ENCODE measurements at places on chromosomes 5 and 9.

GRCh38 chr5:40331616-40332015, 348.1 kb upstream of the PTGER4 start:
- no peak for DNase-seq

DNA sequence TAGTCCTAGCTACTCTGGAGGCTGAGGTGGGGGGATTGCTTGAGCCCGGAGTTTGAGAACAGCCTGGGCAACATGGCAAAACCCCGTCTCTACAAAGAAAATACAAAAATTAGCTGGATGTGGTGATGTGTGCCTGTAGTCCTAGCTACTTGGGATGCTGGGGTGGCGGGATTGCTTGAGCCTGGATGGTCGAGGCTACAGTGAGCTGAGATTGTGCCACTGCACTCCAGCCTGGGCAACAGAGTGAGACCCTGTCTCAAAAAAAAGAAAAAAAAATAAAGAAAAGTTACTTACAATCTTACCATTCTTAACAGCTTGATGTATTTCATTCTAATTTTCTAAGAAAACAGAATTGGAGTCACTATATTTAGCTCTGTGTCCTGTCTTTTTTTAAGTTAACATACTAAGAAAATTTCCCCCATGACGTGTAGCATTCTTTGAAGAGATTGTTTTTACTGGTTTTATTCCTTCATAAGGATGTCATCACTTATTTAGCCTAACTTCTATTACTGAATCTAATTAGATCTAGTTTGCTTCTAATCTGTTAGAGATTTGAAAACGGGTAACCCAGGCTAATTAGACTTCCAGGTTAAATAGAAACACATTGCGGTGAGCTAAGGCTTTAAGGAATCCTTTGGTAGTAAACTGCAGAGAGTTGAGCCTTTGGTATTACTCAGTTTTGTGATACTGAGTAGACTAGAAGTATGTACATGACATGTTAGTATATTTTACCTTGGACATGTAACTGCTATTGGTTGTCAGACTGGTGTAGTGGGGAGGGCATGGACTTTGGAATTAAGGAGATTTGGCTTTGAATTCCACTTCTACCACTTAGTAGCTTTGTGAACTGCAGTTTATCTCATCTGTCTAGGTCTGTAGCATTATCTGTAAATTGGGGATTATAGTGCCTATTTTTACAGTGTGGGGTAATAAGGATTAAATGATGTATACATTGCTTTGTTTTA, 24.0 kb downstream of the HSPA4 start:
- no peak for DNase-seq

DNA sequence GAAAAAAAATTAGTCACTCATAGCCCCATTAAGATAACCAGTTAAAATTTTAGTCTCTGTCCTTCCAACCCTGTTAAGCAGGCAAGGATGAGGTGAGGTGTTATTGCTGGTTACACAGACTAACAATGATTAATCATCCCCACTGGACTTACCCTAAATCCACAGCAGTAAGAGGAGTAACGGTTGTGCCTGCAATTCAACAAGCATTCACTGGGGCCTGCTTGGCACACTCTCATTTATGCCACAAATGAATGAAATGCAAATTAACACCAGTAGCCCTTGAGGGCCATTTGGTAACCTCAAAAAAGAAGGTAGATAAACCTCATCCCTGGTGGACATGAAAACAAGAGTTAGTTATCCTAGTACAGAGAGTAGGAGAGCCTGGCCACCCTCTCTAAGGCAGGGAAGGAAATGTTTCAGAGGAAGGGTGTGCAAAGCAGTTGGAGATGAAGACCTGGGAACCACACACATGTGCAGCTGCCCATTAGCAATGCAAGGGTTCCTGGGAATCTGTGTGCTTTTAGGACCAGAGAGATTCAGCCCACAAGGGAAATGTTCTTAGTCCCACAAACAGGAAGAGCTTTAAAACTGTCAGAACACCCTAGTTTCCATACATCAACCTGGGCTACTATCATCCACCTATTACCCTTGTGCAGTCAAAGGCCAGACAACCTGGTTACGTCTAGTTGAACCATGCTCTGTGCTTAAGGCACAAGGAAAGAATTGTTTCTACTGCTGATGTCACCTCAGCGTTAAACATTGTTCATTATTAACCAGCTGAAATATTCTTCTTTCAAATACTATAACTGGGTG, 7.7 kb downstream of the LHFPL2 start:
- DNase-seq = no peak

DNA sequence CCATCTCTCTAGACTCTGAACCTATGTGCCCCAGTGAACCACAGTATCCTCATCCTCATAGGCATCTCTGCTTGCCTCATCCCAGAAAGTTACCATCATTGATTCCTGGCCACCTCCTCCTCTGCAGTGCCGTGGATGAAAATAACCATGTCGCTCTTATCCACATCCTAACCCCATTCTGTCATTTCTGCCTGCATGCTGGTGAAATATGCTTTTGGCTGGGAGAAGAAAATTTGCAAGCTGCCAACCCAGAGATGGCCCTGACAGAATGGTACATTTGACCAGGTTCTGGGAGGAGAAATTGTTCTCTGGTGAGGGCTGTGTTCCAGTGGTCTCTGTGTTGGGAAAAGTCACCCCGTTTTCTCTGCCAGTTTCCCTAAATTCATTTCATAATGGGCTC, 149.7 kb downstream of the NMUR2 start:
- DNase-seq = no peak

GRCh38 chr9:6209966-6210365, 5.6 kb upstream of the IL33 start:
- no peak for DNase-seq

GRCh38 chr9:137827908-137828526, 49.6 kb upstream of the CACNA1B start:
- no peak for DNase-seq

Measured in COR-L47 (cell line).